Activated naive CD8-positive, alpha-beta T cell treated with anti-CD3 and anti-CD28 coated beads, Interleukin-2, amount 10 ng/mL, durations not matched to agents 7 days and 5 days (primary cell): ENCODE measurements at places on chromosomes 6 and 20.

- no peaks in the 10 kb centered on the region for H3K4me1 ChIP-seq
- no peak overlapping the region for H3K27ac ChIP-seq
- peaks cover 5% of the 10 kb centered on the region for H3K36me3 ChIP-seq
- H3K4me3 ChIP-seq, result no peak overlapping the region
- no peak for DNase-seq
Observed at GRCh38 chr6:18203786-18204185, 48.6 kb downstream of the KDM1B start.

DNA sequence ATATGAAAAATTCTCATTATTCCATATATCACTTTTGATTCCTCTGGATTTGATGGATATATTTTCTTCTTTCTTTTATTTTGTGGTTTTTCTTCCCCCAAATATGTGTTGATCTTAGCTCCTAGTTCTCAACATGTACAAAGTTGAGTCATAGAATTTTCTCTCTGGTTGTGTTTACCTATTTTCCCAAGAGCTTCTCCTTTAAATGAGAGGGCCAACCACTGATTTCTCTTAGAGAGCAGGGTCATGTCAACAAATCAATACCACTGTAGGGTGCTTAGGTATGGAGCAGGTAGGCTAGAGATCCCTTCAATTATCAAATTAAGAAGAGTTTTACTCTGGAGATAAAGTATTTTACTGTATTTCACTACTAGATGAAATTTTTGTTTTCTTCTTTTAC, 145.7 kb downstream of the BMP5 start:
- H3K4me1 ChIP-seq, result no peaks in the 10 kb centered on the region
- H3K27me3 ChIP-seq, result no peaks in the 10 kb centered on the region
- no peak overlapping the region for H3K4me3 ChIP-seq
- DNase-seq, result no peak
- no peaks in the 10 kb centered on the region for H3K36me3 ChIP-seq
- no peak overlapping the region for H3K27ac ChIP-seq

DNA sequence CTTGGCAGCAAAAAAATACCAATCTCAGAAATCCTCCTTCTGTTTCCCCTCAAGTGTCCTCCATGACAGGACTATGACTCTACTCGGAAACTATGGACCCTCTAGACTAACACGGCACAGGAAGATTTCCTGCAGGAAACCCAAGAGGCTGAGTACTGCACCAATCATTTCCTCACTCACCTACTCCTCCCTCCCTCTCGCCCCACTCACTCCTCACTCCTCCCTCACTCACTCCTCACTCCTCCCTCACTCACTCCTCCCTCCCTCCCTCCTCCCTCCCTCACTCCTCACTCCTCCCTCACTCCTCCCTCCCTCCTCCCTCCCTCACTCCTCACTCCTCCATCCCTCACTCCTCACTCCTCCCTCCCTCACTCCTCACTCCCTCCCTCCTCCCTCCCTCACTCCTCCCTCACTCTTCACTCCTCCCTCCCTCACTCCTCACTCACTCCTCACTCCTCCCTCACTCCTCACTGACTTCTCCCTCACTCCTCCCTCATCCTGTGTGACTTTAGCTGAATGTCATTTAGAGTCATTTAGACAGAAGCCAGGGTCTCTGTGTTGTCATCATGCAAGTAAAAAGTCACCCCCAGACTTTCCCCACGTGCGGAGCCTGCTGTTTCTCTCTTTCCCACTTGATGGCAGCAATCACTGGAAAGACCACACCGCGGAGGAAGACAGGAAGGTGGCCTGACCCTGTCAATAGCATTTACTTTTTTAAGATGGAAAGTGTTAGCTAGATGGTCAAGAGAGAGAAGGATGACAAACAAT, 226.8 kb upstream of the PDE10A start:
- no peak overlapping the region for H3K27ac ChIP-seq
- H3K4me3 ChIP-seq, result no peak overlapping the region
- peaks cover 7% of the 10 kb centered on the region for H3K27me3 ChIP-seq
- no peaks in the 10 kb centered on the region for H3K36me3 ChIP-seq

- no peak overlapping the region for H3K4me3 ChIP-seq
- no peaks in the 10 kb centered on the region for H3K36me3 ChIP-seq
- peaks cover 2% of the 10 kb centered on the region for H3K4me1 ChIP-seq
- DNase-seq, result no peak
Observed at GRCh38 chr6:752438-752837, 59.5 kb upstream of the EXOC2 start.

- no peaks in the 10 kb centered on the region for H3K36me3 ChIP-seq
- DNase-seq, result no peak
- H3K4me3 ChIP-seq, result no peak overlapping the region
- no peak overlapping the region for H3K27ac ChIP-seq
Observed at GRCh38 chr6:166643891-166644590, 17.0 kb upstream of the RPS6KA2 start.

DNA sequence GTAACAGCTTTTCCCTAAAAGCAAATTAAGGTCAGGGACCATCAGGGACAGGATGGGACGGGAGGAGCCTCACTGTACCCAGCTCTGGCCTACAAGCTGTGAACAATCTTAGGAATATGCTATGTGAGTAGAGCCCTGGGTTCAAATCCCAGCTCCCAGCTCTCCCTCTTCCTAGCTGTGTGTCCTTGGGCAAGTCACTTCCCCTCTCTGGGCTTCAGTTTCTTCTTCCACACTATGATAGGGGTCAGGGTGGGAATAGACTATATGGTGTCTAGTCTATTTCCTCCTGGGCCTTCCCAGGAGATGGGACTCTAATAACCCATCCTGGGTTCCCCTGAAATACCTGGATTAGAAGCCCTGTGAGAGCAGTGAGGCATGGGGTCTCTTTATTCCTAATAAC, 41.6 kb downstream of the CPNE5 start:
- no peak for DNase-seq
- no peaks in the 10 kb centered on the region for H3K36me3 ChIP-seq
- H3K4me3 ChIP-seq, result no peak overlapping the region
- H3K27me3 ChIP-seq, result peaks cover 9% of the 10 kb centered on the region
